Osteocyte (in vitro differentiated cells): ENCODE measurements at places on chromosomes 5 and 9. TPM values are rescaled to one million over a fixed set of nuclear protein-coding genes. Genes with fewer than 3 reads are reported as not detected.

Gene AQP7
- total RNA-seq: 0.68 TPM in 1 of 2 replicates, not detected in the other

DNA sequence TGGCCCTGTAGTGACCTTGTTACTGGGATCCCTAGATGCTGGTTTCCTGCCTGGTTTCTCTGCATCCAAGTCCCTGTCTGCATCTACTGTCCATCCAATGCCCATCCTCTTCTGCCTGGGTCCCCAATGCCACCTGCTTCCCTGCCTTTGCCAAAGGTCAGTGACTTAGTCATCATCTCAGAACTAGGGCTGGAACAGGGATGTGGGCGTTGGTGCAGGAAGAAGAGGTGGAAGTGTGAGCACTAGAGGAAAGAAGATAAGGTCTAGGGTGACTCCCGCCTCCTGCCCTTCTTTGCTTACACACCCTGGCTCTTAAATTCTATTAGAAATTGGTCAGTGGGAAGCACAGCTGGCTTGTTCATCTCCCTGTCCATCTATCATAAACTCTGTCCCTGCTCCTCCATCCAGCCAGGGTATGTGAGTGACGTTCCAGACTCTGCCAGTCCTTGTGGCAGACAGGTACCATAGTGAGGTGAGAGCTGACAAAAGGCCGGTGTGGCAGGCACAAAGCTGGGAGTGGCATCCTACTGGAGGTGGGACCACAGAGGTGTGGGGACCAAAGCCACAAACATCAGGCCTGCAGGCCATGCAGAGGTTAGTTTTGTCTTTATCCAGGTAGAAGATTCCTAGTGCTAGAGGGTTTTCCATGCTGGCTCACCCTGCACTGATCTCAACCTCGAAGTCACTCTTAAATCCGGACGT lies 9.2 kb downstream of the PTPN3 start:
- H3K27ac ChIP-seq: no peak overlapping the region
- DNase-seq: no peak
- H3K27me3 ChIP-seq: no peaks in the 10 kb centered on the region
- peaks cover 2% of the 10 kb centered on the region for H3K36me3 ChIP-seq

DNA sequence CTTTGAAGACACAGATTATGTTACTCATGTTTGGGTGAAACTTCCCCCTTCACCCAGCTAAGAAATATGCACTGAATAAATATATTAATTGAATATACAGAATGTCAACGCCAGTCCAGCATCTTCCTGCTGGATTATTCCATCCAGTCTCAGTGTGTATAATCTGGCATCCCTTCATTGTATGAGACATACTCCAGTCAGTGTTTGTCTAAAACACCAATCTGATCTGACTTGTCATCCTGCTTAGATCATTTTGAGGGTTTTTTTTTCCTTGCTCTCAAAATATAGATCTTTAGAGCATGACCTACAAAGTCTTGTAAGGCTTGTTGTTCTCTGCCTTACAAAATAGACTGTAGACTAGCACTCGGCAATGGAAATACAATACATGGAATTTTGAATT lies 195.1 kb downstream of the SMARCA2 start:
- DNase-seq: no peak
- H3K27ac ChIP-seq: no peak overlapping the region
- no peaks in the 10 kb centered on the region for H3K27me3 ChIP-seq
- no peaks in the 10 kb centered on the region for H3K36me3 ChIP-seq
- H3K4me1 ChIP-seq: peaks cover 10% of the 10 kb centered on the region

GRCh38 chr5:73435759-73436534 lies 12.6 kb downstream of the FOXD1 start:
- H3K4me1 ChIP-seq: peaks cover 48% of the 10 kb centered on the region
- no peaks in the 10 kb centered on the region for H3K36me3 ChIP-seq
- peak overlapping the region; percentile 19 for H3K4me3 ChIP-seq
- peak overlapping the region; percentile 47 for H3K27ac ChIP-seq

DNA sequence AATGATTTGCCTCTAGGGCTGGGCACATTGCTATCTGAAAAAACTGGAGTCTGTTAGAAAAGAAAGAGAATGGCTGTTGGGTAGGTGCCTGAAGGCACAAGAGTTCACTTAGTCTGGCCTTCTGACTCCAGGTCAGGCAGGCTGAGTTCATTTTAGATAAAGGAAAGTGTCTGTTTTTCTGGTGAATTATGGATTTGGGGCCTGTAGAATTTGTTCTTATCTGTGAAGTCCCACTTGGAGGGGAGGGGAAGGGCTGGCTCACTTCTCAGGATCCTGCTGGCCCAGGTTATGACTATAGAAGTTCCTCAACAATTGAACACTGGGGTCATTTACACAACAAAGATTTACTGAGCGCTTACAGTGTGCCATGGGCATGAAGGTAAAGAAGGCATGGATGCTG lies 11.5 kb upstream of the SEPTIN8 start:
- no peak for DNase-seq
- H3K27me3 ChIP-seq: peaks cover 18% of the 10 kb centered on the region
- H3K4me3 ChIP-seq: no peak overlapping the region
- no peaks in the 10 kb centered on the region for H3K36me3 ChIP-seq
- no peak overlapping the region for H3K27ac ChIP-seq

GRCh38 chr5:150408231-150408943 lies 4.3 kb downstream of the CD74 start:
- H3K4me1 ChIP-seq: peaks cover 7% of the 10 kb centered on the region
- no peaks in the 10 kb centered on the region for H3K27me3 ChIP-seq

GRCh38 chr9:10208691-10209069 lies 404.1 kb downstream of the PTPRD start:
- H3K4me3 ChIP-seq: peak overlapping the region; percentile 75
- H3K27me3 ChIP-seq: peaks cover 32% of the 10 kb centered on the region
- no peaks in the 10 kb centered on the region for H3K36me3 ChIP-seq
- DNase-seq: no peak
- peaks cover 6% of the 10 kb centered on the region for H3K4me1 ChIP-seq

GRCh38 chr9:97875111-97875510 lies 22.1 kb downstream of the FOXE1 start:
- no peaks in the 10 kb centered on the region for H3K36me3 ChIP-seq
- no peak overlapping the region for H3K27ac ChIP-seq
- H3K4me3 ChIP-seq: no peak overlapping the region
- peaks cover 15% of the 10 kb centered on the region for H3K27me3 ChIP-seq
- peaks cover 14% of the 10 kb centered on the region for H3K4me1 ChIP-seq

DNA sequence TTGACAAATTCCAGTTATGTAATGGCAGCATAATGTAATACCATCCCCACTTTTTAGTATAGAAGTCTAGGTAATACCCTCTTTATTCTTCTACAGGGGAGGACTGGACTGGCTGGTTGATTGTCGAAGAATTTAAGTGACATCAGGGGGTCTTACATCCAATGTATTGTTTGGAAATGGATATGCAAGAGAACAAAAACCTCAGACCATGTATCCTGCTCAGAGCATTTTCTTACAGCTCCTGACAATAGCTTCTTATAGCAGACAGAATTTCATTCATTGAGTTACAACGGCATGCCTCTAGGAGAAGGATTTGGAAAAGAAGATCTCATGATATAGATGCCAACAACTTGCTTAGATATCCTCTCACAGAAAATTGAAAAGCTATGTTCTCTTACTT lies 2032.3 kb downstream of the EFNA5 start:
- DNase-seq: no peak
- no peaks in the 10 kb centered on the region for H3K27me3 ChIP-seq
- no peak overlapping the region for H3K27ac ChIP-seq
- H3K4me1 ChIP-seq: no peaks in the 10 kb centered on the region
- H3K36me3 ChIP-seq: no peaks in the 10 kb centered on the region

DNA sequence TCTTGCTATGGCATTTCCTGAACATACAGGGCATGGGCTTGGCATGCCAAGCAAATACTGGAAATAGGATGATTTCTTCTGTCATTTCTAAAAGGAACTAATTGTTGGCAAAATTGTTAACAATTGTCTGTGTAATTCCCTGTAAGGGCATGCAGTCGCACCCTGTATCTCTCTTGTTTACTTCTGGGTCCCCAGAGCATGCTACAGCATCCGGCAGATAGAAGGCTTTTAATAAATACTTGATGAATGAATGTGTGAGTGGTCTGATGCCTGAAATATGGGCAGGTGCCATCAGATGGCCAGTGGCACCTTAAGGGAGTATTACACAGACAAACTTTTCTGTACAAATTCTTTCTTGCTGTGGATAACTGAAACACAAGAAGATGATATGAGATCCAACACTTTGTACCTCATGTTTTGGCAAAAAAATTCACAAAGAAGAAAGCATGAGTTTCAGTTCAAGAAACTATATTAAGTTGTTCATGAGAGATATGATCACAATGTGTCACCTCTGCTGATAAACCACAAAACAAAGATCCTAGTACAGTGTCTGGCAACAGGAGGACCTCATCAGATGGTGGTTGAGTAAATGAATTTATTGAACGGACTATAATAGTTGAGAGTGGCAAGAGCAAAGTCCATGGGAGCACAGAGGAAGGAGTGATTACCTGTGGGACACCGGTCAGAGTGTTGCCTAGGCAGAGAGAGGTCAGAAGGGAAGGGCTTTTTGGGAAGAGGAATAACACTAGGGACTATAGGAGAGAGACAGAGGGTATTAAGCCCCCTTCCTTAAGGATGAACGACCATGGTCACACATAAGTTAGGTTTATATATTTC lies 194.2 kb downstream of the ATP10B start:
- DNase-seq: no peak
- no peak overlapping the region for H3K4me3 ChIP-seq
- H3K27me3 ChIP-seq: no peaks in the 10 kb centered on the region
- H3K4me1 ChIP-seq: no peaks in the 10 kb centered on the region
- H3K36me3 ChIP-seq: no peaks in the 10 kb centered on the region

Gene FEM1C
- 12.4 and 12.8 TPM in 2 replicates for total RNA-seq

DNA sequence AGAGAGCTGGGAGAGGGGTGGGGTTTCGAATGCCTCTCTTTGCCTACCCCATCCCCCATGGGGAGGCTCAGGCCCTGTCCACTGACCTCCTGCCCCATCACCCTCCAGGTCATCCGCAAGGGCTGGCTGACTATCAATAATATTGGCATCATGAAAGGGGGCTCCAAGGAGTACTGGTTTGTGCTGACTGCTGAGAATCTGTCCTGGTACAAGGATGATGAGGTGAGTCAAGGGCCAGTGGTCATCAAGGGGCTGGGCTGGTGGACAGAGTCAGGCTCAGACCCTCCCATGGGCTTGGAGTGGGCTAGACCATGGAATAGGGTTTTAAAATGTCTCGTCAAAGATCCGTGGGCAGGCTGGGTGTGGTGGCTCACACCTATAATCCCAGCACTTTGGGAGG lies 33.7 kb downstream of the GOLGA2 start:
- DNase-seq: no peak
- H3K27me3 ChIP-seq: no peaks in the 10 kb centered on the region
- peak overlapping the region; percentile 33 for H3K27ac ChIP-seq
- peaks cover 35% of the 10 kb centered on the region for H3K4me1 ChIP-seq

GRCh38 chr5:26343801-26344325 lies 694.5 kb downstream of the CDH9 start:
- H3K27me3 ChIP-seq: no peaks in the 10 kb centered on the region
- no peak overlapping the region for H3K27ac ChIP-seq
- DNase-seq: no peak
- H3K4me1 ChIP-seq: no peaks in the 10 kb centered on the region

DNA sequence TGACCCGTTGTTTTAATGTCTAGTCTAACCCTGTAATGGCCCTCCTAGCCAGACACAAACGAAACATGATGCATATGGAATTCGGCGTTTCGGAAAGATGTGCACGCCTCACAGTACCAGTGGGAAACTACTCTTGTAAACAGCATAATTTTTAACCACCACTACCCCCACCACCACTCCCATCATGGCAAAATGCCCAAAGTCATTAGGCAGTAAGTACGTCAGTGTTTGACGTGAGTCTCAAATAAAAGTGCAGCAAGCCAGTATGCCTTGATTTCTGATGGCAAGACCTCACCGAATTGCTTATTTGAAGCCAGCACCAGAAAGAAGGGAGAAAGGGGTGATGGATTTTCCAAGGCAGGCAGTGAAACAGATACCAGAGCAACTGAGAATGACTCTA lies 71.4 kb downstream of the ADRB2 start:
- no peaks in the 10 kb centered on the region for H3K27me3 ChIP-seq
- no peak for DNase-seq
- H3K4me1 ChIP-seq: peaks cover 11% of the 10 kb centered on the region
- H3K36me3 ChIP-seq: peaks cover 7% of the 10 kb centered on the region
- H3K27ac ChIP-seq: no peak overlapping the region

GRCh38 chr9:102669220-102669619 lies 325.9 kb upstream of the CYLC2 start:
- H3K36me3 ChIP-seq: no peaks in the 10 kb centered on the region
- H3K4me3 ChIP-seq: no peak overlapping the region
- H3K27me3 ChIP-seq: no peaks in the 10 kb centered on the region
- no peak for DNase-seq
- H3K4me1 ChIP-seq: no peaks in the 10 kb centered on the region
- H3K27ac ChIP-seq: no peak overlapping the region

Gene DNAH5
- total RNA-seq: 0.21 and 0.37 TPM in 2 replicates

Gene STPG3
- total RNA-seq: 0.50 and 0.78 TPM in 2 replicates

GRCh38 chr9:87334366-87334765 lies 163.3 kb upstream of the DAPK1 start:
- H3K4me3 ChIP-seq: no peak overlapping the region
- peaks cover 8% of the 10 kb centered on the region for H3K36me3 ChIP-seq
- no peaks in the 10 kb centered on the region for H3K27me3 ChIP-seq
- H3K27ac ChIP-seq: no peak overlapping the region
- no peak for DNase-seq
- H3K4me1 ChIP-seq: peaks cover 23% of the 10 kb centered on the region

DNA sequence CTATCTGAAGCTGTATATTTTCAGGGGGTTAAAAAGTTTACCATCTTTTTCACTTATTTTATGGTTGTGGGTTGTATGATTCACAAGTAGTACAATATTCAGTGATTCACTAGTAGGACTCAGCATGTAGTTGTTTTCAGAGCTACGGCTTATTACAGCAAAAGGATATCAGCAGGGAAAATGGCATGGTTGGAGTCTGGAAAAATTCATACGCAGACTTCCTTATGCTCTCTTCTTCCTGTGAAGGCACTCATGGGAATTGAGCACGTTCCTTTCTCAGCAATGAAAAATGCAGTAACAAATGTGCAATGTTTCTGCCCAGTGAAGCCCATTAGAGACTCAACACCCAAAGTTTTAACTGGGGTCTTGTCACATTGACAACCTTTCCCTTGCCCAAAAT lies 250.5 kb downstream of the KCNN2 start:
- H3K4me1 ChIP-seq: no peaks in the 10 kb centered on the region
- no peaks in the 10 kb centered on the region for H3K36me3 ChIP-seq
- H3K27ac ChIP-seq: no peak overlapping the region

Gene PPIC
- 44.6 and 51.8 TPM in 2 replicates for total RNA-seq
